Small intestine (tissue), 16 donors: ENCODE measurements at places on chromosomes 6 and 20. TPM values are rescaled to one million over a fixed set of nuclear protein-coding genes. Genes with fewer than 3 reads are reported as not detected.

- DNase-seq: no peak
- H3K27me3 ChIP-seq: no peaks in the 10 kb centered on the region
- H3K27ac ChIP-seq: no peak overlapping the region
- H3K4me3 ChIP-seq: no peak overlapping the region
Observed at GRCh38 chr6:170212956-170213636, 77.8 kb downstream of the DLL1 start.

DNA sequence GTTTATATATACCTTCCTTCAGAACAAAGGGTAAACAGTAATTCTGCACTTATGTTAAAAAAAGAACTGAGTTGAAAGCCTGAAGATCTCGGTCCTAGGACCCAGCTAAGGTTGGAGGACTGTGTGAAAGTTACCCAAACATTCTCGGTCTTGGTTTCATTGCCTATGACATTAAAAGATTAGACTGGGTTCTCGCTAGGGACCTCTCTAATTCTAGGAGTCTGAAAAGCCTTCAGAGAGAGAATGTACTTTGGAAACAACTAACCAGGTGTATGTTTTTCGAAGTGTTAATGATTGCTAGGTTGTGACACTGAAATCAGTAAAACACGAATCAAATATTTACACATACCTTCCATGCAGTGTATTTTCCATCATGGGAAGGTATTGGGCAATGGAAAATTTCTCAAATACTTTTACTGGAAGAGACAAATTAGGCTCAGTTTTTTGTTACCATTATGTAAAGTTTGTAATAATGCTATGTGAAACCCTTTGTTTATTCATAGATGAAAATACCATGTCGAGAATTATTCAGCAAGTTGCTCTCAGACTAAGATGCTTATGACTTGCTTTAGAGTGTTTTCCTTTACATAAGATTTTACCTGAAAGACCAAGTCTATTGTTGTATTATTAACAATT, 113.7 kb upstream of the LOC128125822 start:
- H3K27ac ChIP-seq: no peak overlapping the region
- DNase-seq: peak; percentile 35
- H3K36me3 ChIP-seq: no peaks in the 10 kb centered on the region
- H3K4me1 ChIP-seq: no peaks in the 10 kb centered on the region

Gene TRIM40
- polyA plus RNA-seq: 14.3 TPM

GRCh38 chr6:52109171-52109571, 21.8 kb upstream of the PKHD1 start:
- no peak for DNase-seq
- no peak overlapping the region for H3K4me3 ChIP-seq
- no peaks in the 10 kb centered on the region for H3K27me3 ChIP-seq
- H3K4me1 ChIP-seq: no peaks in the 10 kb centered on the region

GRCh38 chr6:41359617-41360313, 24.4 kb downstream of the NCR2 start:
- no peak overlapping the region for H3K4me3 ChIP-seq
- H3K27me3 ChIP-seq: no peaks in the 10 kb centered on the region
- DNase-seq: no peak
- H3K4me1 ChIP-seq: no peaks in the 10 kb centered on the region
